Activated naive CD8-positive, alpha-beta T cell treated with anti-CD3 and anti-CD28 coated beads for 36 hours (primary cell): ENCODE measurements at places on chromosomes 11 and 22. TPM values are rescaled to one million over a fixed set of nuclear protein-coding genes. Genes with fewer than 3 reads are reported as not detected.

DNA sequence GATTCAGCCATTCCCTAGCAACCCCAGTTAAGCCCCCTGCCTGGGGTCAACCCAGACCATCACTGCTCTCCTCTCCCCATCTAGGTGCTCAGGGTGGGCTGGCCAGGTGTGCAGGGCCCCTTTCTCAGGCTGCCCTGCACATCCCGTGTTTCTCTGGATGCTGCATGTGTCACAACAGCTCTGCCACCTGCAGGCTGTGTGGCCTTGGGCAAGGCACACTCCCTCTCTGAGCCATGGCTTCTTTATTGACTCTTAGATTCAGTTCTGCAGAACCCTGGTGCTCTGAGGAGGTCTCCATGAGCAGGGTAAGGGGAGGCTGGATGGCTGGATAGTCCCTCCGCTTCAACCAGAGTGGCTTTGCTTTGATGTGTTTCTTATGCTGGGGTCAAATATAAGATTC, 24.6 kb downstream of the RPS6KA4 start:
- no peaks in the 10 kb centered on the region for H3K36me3 ChIP-seq
- peaks cover 9% of the 10 kb centered on the region for H3K4me1 ChIP-seq
- DNase-seq, result no peak
- H3K27ac ChIP-seq, result no peak overlapping the region

DNA sequence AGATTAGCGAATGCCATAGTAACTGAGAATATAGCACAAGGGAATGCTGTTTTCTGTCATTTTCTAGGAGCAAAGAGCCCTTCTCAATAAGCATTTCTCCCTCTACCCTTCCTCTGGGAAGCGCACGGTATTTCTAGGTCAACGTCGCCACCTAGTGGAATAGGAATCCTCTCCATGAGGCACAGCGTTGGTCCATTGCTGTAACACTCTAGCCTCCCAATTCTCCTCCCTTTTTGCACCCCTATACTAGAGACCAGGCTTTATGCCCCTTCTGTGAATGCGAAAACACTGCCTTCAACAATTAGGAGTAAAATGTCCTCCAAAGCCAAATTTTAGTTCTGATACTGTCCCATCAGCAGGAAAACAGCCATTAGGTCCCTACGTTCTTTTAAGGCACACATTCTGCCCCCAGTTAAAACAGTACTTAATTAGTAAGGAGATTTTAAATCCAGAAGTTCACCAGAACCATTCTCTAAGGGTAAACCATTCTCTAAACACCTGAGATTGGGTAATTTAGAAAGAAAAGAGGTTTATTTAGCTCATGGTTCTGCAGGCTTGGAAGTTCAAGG, 12.8 kb upstream of the HYLS1 start:
- H3K4me1 ChIP-seq, result no peaks in the 10 kb centered on the region
- no peak overlapping the region for H3K4me3 ChIP-seq
- peaks cover 14% of the 10 kb centered on the region for H3K27me3 ChIP-seq
- H3K27ac ChIP-seq, result no peak overlapping the region

DNA sequence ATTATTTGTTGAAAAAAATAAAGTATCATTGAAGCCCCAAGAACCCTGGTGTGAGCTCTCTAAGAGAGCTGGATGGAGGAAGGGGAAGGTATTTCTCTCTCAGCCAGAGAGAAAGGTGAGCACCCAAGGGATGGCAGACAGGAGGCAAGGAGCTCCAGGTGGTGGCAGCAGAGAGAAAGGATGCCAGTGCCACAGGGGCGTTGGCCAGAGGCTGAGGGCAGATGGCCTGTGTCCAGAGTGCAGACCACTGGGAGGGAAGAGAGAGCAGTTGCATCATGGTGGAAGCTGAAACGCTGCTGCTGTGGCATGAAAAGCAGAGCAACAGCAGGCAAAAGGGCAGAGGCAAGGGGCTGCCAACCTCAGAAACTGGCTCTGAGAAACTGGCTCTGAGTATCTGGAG, 8.5 kb downstream of the SPON1 start:
- peaks cover 15% of the 10 kb centered on the region for H3K4me1 ChIP-seq
- H3K27ac ChIP-seq, result no peak overlapping the region
- H3K4me3 ChIP-seq, result no peak overlapping the region

DNA sequence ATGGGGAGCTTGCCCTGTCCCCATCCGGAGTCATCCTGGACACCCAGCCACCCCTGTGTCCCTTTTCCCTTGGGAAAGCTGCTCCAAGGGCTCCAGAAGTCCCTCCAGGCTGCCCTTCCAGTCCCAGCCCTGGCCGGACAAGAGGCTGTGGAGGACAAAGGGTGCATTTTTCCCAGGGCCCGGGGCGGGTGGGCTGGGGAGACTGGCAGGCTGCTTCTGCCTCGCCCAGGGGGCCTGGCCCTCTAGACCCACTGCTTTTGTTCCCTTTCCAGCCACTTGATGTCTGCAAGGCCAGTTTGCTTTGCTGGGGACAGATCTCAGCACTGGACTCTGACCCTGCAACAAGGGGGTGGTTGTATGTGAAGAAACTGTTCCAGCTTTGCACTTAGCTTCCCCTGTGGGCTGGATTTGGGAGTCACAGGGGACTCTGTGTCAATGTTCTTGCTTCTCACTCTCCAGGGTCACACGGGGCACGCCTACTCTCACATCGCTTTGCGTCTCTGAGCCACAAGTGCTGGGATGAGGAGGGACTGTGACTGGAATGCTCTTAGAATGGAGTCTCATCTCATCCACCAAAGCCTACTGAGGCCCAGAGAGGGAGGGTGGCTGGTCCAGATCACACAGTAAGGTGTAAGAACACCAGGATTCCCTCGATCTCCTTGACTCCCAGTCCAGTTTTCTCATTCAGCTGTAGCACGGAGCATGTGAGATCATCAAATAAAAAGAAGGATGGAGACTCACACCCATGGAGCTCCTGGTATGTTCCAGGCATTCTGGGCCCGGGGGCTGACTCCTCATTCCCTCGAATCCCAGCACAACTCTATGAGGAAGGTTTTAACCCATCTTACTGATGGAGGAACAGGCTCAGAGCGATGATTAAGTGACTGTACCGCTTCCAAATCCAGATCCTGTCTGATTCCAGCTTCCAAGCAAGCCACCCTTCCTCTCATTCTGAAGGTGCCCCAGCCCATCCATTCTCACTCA, 59.9 kb downstream of the FBXO7 start:
- peaks cover 9% of the 10 kb centered on the region for H3K27me3 ChIP-seq
- no peak overlapping the region for H3K4me3 ChIP-seq
- H3K36me3 ChIP-seq, result no peaks in the 10 kb centered on the region
- DNase-seq, result no peak
- no peaks in the 10 kb centered on the region for H3K4me1 ChIP-seq

Gene CAVIN3
- total RNA-seq, result 26.3 TPM
